GM10248 (cell line): ENCODE measurements at places on chromosomes 3 and 15.

DNA sequence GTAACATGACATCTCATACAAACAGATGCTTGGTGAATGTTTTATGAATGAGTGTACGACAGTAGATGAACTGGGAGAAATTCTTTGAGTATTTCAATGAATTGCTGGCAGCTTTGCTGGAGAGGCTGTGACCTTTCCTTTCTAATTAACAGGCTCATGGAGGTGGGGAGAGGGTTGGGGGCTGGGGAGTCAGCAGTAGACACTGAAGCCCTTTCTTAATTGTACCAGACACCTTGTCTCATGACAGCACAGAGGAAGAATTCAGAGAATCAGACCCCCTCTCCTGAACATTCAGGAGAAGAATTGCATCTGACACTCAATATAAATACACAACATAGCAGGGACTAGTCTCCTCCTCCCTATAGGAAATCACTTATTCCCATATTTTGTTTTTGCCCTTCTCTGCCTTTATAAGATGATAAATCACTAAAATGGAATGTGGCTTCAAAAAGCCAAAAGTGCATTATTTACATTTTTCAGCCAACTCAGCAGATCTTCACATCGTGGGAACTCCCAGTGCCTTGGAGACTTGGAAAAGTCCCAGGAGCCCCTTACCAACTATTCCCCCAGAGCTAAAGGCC lies 66.2 kb upstream of the TPM1 start:
- DNase-seq = no peak

DNA sequence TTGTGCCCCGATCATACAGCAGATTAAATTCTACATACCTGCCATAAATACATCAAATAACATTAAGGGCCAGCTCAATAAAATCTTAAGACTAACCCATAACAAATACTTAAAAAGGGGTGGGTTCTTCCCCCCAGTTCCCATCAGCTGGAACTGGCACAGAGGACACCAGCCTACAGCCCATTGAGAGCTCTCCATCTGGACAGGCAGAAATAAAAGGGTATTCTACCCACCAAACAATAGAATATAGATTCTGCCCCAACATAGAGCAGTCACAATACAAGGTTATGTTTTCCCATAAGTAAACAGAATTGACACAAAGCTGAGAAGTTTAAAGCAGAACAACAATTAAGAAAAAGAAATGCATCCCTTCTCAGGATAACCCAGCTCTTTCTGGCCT lies 11.9 kb downstream of the CPOX start:
- no peak for DNase-seq

DNA sequence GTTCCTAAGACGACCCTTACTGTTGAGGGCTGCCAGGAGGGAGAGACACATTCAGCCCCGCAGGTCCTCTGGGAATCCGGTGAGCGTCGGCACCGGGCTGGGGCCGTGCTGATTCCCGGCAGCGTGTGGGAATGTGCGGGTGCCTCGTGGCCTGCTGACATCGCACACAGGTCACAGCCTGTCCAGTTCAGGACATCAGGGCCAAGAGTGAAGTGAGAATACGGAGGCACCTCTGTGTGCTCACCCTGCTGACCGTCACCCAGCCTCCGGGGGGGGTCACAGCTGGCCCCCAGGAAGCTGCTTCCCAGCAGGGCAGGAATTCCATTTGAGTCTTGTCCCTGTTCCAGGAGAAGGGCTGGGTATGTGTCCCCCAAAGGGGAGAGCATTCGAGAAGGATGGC lies 53.6 kb downstream of the PGPEP1L start:
- no peak for DNase-seq

- no peak for DNase-seq
These were observed 115.6 kb upstream of the CADPS start for GRCh38 chr3:62990704-62991413.

GRCh38 chr3:58429657-58430056 lies 4.0 kb downstream of the PDHB start:
- peak; percentile 32 for DNase-seq

GRCh38 chr3:188417271-188417696 lies 263.3 kb downstream of the LPP start:
- no peak for DNase-seq
